A549 treated with CORT108297 at 1 μM for 4 hours (cell line): ENCODE measurements at places on chromosomes 2 and 18. TPM values are rescaled to one million over a fixed set of nuclear protein-coding genes. Genes with fewer than 3 reads are reported as not detected.

The ESPNL gene
- total RNA-seq, result 0.12 to 0.36 TPM (median 0.22 TPM) in 5 replicates

The MLPH gene
- total RNA-seq, result 251 to 312 TPM (median 290 TPM) in 5 replicates

The OSBPL6 gene
- 4.9 to 7.9 TPM (median 7.7 TPM) in 5 replicates for total RNA-seq

The STPG4 gene
- 0.05 TPM in 1 of 5 replicates, not detected in the others for total RNA-seq

The MARCHF4 gene
- 40.0 to 54.4 TPM (median 45.6 TPM) in 5 replicates for total RNA-seq

The C18orf63 gene
- not detected in 5 replicates for total RNA-seq

The CFC1 gene
- total RNA-seq, result not detected in 5 replicates

The MC5R gene
- 0.06 TPM in 1 of 5 replicates, not detected in the others for total RNA-seq

The TEX51 gene
- total RNA-seq, result not detected in 5 replicates

The CHN1 gene
- total RNA-seq, result 16.3 to 21.7 TPM (median 19.4 TPM) in 5 replicates

The SKOR2 gene
- not detected in 5 replicates for total RNA-seq

The LIMS4 gene
- 0.29 to 1.3 TPM (median 0.87 TPM) in 5 replicates for total RNA-seq

The CNGA3 gene
- total RNA-seq, result 0.06 TPM in 1 of 5 replicates, not detected in the others

The ARL4C gene
- 81.3 to 97.5 TPM (median 84.1 TPM) in 5 replicates for total RNA-seq

The CTLA4 gene
- not detected in 5 replicates for total RNA-seq

The LOXHD1 gene
- not detected in 5 replicates for total RNA-seq

The TUBA4B gene
- total RNA-seq, result 0.30 to 0.56 TPM (median 0.37 TPM) in 5 replicates

The PCARE gene
- not detected in 5 replicates for total RNA-seq

The MYCN gene
- total RNA-seq, result 0.03 TPM in 1 of 5 replicates, not detected in the others

The NBAS gene
- 15.0 to 17.2 TPM (median 15.6 TPM) in 5 replicates for total RNA-seq

The GCG gene
- not detected in 5 replicates for total RNA-seq

The LRP1B gene
- total RNA-seq, result not detected in 5 replicates

The FRZB gene
- total RNA-seq, result 0.03 to 0.15 TPM (median 0.06 TPM) in 4 of 5 replicates, not detected in the other

The CYP27C1 gene
- total RNA-seq, result 3.8 to 4.9 TPM (median 4.5 TPM) in 5 replicates

The PAX3 gene
- total RNA-seq, result not detected in 5 replicates

The NPPC gene
- total RNA-seq, result 0.20 to 0.29 TPM (median 0.23 TPM) in 4 of 5 replicates, not detected in the other

The NEU2 gene
- total RNA-seq, result not detected in 5 replicates

The MYO7B gene
- total RNA-seq, result 0.09 to 0.27 TPM (median 0.13 TPM) in 5 replicates

The C2orf15 gene
- total RNA-seq, result 0.39 to 0.95 TPM (median 0.54 TPM) in 5 replicates
